ENCODE measurements at places on chromosomes 1 and 21. TPM values are rescaled to one million over a fixed set of nuclear protein-coding genes. Genes with fewer than 3 reads are reported as not detected.
A peak's percentile ranks its signal among the peaks of the same experiment; 100 is the strongest.

DNA sequence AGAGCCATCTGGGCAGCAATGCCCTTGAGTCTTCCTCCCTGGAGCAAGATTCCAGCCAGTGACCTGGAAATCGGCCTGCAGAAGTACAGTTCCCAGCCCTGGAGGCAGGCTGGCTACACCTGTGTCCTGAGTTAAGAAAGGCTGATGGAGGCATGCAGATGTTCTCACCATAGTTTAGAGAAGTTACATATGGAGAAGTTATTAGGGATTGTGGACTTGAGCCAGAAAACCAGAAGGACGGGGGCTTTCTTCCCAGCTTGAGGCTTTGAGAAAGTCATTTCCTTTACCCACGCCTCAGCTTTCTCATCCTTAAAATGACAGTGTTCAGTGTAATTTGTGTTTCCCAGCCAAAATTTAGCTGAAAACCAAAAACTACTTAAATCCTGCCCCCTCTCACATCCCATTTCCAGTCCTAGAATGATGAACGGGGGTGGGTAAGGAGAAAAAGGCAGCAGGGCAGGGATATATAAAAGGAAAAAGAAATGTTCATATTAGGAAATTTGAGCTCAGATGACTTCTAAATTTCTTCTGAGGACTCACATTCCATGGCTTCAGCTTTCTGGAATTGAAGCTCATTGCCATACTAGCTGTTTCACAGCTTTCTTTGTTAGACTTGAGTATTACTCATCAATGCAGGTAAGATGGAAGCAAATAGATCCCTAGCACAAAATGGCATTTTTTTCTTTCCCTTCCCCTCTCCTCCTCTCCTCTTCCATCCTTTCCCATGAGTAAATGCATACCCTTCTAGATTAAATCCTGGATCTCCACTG lies 14.4 kb upstream of the C8B start:
- no peak for DNase-seq

DNA sequence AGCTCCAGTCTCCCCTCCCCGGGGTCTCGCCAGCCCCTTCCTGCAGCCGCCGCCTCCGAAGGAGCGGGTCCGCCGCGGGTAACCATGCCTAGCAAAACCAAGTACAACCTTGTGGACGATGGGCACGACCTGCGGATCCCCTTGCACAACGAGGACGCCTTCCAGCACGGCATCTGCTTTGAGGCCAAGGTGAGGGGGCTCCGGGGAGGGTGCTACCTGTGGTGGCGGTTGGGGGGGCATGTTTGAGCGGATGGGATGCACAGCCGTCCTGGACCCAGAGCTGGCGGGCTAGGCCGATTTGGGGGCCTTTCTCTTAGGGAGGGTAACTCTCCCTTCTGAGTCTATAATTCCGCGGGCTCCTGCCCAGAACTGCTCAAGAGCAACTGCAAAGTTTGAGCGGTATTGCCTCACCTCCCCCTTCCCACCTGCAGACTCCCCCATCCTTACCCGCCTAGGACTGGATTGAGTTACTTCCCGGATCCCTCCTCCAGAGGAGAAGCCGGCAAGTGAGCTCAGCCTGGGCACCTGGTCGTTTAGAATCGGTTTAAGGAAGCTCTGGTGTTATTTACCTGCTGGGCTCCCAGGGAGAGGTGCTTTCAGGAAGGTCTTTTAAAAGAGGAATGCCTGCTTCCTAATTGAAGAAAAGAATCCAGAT lies 730 bp downstream of the NOS1AP start:
- DNase-seq, result peak; percentile 53

GRCh38 chr1:27614625-27615344 lies 10.8 kb upstream of the AHDC1 start:
- no peak for DNase-seq

DNA sequence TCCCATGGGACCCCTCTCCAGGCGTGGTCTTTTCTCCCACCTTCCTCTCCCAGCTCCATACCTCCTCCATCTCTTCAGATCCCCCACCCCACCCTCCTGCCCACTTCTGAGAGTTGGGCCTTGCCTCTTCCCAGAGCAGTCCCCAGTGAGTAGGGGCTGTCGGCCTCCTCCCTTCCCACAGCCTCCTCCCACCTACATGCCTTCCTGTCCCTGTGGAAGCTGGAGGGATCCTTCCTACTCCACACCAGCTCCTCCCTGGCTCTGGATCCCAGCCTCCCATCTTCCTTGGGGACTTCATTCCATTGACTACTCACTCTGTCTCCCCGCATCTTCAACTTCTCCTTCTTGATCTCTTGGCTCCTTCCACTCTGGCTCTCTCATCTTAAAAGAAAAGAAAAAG lies 24.9 kb downstream of the KCNQ4 start:
- no peak for DNase-seq

DNA sequence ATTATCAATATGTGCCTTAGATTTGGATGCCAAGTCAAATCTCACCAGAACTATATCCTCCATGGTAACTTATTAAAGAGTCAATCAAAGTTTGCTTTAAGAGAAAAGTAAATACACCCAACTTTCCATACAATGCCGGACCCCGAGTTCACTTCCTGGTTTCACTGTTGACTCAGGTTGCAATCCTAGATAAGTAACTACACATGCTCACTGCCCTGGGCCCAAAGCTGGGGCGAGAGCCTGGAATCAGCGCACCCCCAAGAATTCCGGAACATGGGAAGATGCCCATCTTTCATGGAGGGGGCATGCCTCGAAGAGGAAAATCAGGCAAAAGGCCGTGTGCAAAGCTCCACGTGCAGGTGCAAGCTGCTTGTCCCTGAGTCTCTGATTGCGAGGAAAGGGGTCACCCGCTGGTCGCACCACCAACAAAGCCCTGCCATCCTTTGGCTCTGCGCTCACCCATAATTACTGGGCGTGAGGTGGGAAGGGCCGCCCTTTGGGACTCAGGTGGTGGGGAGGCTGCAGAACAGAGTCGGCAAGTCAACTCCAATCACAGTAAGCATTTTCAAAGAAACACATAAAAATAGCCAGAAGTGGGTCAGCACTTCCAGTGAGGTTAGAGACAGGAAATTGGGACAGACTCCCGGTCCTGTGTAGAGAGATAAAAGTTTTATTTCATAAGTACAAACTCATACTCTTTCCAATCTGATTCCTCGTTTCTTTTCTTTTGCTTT lies 167.7 kb downstream of the TOMM20 start:
- DNase-seq, result no peak

DNA sequence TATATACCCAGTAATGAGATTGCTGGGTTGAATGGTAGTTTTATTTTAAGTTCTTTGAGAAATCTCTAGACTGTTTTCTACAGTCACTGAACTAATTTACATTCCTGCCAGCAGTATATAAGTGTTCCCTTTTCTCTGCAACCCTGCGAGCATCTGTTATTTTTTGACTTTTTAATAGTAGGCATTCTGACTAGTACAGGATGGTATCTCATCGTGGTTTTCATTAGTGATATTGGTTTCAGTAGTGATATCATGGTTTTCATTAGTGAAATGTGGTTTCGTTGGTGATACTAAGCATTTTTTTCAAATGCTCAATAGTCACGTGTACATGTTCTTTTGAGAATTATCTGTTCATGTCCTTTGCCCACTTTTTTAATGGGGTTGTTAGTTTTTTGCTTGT lies 316.8 kb downstream of the PTBP2 start:
- no peak for DNase-seq

GRCh38 chr1:42917241-42917495 lies 41.5 kb downstream of the SLC2A1 start:
- no peak for DNase-seq

DNA sequence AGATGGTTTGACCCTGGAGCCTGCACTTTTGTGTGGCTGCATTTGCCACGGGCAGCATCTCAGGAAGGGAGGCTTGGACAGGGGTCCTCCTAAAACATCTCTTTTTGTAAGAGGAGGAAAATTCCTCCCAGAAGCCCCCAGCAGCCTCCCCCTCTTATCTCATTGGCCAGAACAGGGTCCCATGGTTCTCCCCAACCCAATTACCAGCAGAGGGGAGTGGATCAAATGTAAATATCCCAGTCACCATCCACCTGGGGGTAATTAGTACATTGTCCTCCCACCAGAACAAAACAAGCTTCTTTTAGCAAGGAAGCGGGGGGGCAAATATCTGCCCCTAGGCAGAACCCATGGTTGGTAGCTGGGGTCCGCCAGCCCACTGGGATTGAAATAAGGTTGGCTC lies 44.7 kb upstream of the TENT5B start:
- no peak for DNase-seq

- no peak for DNase-seq
Measured at GRCh38 chr21:22474403-22474802, 1476.2 kb downstream of the NCAM2 start.

GRCh38 chr1:100249537-100250257 lies at the start of gene DBT:
DBT (minus strand) TSS chr1:100249834; CDS start chr1:100249820, 14 bp downstream.
- peak; percentile 96 for DNase-seq

DNA sequence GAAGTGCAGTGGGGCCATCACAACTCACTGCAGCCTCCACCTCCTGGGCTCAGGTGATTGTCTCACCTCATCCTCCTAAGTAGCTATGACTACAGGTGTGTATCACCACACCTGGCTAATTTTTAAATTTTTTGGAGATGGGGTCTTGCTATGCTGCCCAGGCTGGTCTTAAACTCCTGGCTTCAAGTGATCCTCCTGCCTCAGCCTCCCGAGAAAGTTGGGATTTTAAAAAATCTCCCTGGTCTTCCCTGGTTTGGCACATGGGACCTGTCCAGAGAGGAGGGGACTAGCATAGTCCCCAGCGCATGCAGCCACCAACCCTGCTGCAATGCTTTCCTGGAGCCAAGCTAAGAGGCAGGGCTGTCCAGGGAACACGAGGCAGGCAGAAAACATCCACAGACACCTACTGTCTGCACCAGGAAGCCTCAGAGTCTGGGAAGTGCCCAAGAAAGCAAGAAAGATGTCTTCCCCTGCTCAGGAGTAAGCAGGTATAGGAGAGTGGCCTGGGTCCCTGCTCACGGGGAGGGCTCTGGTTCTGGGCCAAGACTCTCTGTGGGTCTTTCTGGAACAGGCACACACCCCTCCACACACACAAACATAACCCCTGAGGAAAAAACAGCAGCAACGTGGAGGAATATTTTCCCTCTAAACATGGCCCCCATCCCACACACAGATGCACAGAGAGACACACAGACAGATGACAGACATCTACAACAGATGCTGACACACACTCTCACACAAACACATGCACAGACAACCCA lies 30.8 kb downstream of the ECE1 start:
- DNase-seq, result no peak

- no peak for DNase-seq
Measured at GRCh38 chr1:117638141-117638540, 32.3 kb downstream of the TENT5C start.

GRCh38 chr1:44377925-44378784 lies 23.1 kb upstream of the ERI3 start:
- peak; percentile 36 for DNase-seq

DNA sequence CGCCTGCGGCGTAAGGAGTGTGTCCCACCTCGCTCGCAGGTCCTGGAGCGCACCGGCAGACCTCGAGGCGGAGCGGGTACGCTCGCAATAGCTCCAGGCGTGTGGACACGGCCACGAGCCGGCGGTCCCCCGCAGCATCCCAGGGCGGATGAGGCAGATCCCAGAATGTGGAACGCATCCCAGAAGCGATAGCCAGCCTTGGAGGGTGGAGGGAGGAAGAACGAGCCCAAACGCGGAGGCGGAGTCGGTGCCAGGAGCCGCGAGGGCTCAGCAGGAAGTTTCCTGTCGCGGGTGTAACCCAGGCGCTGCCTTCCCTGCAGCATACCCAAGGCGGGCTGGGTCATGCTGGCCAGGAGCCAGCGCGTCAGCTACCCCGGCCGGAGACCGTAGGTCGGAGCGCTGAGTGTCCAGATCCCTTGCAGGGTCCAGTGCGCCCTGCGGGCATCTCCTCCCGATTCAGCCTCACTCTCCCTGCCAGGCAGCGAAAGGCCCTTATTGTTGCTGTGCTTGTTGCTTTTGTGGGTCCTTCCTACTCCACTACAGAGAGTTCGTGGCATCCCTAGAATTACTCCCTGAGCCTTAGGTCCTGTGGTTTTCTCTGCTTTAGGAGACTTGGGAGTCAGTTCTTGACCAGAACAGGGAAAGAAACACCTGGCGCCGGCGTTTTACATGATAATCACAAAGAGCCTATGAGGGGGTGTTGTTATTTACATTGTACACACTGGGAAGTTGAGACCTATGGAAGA lies 27.7 kb downstream of the STYXL2 start:
- peak; percentile 40 for DNase-seq

The KCNJ6 gene
- 0.30 TPM for polyA plus RNA-seq

The KRTAP21-2 gene
- polyA plus RNA-seq, result not detected

The ITLN2 gene
- polyA plus RNA-seq, result not detected

The CLCA4 gene
- polyA plus RNA-seq, result not detected

The EDN2 gene
- 2.1 TPM for polyA plus RNA-seq

The MIXL1 gene
- polyA plus RNA-seq, result 0.23 TPM

The TFAP2E gene
- 0.98 TPM for polyA plus RNA-seq

The UTS2 gene
- not detected for polyA plus RNA-seq

All from left kidney (tissue), 8 donors.